ENCODE measurements at places on chromosomes 3 and 15.

DNA sequence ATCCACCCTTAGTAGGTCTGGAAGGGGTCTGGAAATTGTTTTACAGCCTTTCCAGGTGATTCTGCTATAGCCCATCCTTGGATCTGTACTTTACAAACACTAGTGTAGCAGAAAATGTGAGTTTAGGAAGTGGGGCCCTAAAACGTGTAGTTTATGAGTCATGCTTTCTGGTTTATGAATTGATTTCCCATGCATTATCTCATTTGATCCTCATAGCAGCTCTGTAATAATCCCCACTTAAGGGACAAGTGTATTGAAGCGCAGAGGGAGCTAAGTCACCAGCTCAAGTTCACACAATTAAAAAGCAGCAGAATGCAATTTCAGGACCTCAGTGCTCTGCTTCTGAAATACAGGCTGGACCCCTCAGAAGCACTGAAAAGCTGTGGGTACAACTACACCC lies 22.7 kb upstream of the STARD5 start:
- no peak for DNase-seq

DNA sequence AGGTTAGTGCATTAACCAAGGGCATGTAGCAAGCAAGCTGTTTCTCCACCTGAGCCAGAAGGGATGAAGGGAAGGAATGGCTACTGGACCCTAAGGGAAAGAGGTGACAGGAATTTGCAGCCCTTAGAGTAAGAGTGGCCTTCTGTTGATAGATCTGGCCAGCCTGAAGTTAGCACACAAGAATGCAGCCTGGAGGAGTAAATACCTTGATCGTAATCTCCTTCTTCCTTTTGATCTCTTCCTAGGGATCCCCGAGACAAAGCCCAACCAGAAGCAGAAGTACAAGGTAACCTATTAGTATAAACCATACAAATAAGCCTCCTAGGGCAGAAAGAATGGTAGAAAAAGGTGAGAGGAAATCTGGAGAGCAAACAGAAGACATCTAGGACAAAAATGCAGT lies 134.6 kb downstream of the ATP8B4 start:
- DNase-seq: no peak

GRCh38 chr15:52068004-52068615 lies 44.5 kb downstream of the BCL2L10 start:
- no peak for DNase-seq

- no peak for DNase-seq
Measured at GRCh38 chr3:106193876-106194275, 325.1 kb upstream of the CBLB start.

DNA sequence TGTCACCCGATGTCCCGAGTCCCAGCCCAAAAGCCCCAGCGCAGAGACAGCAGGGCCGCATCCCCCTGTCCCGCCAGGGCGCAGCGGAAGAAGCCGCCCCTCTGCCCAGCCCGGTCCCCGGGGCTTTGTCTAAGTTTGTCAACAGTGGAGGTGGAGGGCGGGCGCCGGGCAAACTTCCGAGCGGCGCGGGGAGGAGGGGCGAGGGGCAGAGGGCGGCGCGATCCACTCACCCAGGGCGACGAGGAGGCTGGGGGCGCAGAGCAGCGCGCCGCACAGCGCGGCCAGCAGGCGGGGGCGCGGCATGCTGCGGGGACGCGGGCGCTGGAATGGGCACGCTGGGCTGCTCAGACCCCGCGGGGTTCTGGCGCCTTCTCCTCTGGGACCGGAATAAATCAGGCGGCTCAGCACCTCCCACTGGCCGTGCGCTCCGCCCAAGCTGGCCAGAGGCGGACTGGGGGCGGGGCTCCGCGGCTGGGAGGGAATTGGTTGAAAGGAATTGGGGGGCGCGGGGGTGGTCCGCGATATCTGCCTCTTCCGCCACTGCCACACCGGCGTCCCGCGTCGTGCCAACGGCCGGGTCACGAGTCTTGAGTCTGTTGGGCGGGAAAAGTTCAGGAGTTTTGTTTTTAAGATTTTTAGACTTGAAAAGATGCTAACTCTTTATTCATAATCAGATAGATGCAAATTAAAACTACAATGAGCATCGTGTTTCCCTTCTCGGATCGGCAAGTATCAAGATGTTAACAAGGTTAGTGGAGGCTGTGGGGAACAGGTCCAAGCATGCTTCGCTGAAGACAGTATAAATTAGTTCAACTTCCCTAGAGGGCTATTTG lies at the start of gene MFGE8:
TSS of gene MFGE8 (minus strand) at position 363 of the 833 bp plus-strand sequence. CDS start at position 303, 60 bp downstream.
- DNase-seq: no peak

Data from dorsolateral prefrontal cortex (tissue), 122 donors.